ENCODE measurements at places on chromosomes 13 and 19.

DNA sequence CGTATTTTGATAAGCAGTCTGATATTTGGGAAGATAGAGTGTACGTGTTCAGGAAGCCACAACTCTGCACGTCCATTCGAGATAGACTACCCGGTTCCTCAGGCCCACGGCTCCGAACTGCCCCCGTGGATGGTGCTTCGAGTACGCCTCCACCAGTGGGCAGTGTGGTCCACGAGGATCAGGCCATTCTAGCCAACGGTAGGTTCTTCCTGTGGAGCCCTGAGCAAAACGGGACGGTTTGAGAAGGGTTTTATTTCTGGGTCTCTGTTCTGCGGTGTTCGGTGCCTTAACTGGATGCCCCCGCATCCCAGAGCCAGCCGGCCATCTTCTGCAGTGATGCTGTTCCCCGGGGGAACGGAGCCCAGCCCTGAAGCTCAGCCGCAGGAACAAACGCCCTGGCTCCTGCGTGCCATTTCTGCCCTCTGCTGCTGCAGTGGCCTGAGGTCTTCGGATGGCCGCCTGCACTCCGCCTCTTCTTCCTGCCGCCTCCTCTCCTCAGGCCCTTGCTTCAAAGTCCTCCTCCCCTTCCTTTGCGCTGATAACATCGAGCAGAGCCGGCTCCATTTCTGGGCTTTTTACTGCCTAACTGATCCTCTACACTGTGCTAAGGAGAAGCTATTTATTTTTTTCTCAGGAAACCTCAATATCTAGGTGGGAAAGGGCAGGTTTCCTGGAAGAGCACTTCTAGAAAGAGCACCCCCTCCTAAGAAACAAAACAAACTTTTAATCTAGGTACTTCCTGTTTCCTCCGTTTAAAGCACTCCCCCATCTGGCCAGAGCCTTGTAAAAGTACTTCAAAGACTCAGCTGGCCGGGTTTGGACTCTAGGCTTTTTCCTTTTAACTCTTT lies 36.2 kb upstream of the SLC46A3 start:
- DNase-seq: no peak

GRCh38 chr13:77807431-77808135 lies 110.1 kb downstream of the SLAIN1 start:
- no peak for DNase-seq

- no peak for DNase-seq
Measured at GRCh38 chr13:64083811-64084210, 2668.2 kb upstream of the PCDH20 start.

GRCh38 chr19:33299051-33299688 lies 3.2 kb downstream of the CEBPA start:
- DNase-seq: no peak

GRCh38 chr19:33300009-33300893 lies 2.1 kb downstream of the CEBPA start:
- DNase-seq: no peak

- no peak for DNase-seq
Measured at GRCh38 chr13:73935991-73936390, 198.2 kb downstream of the KLF12 start.

- no peak for DNase-seq
Measured at GRCh38 chr19:33085570-33086128, 4.7 kb downstream of the GPATCH1 start.

GRCh38 chr13:73090116-73090822 lies 31.5 kb downstream of the KLF5 start:
- no peak for DNase-seq

GRCh38 chr13:77323858-77324257 lies 3.0 kb downstream of the MYCBP2 start:
- no peak for DNase-seq

DNA sequence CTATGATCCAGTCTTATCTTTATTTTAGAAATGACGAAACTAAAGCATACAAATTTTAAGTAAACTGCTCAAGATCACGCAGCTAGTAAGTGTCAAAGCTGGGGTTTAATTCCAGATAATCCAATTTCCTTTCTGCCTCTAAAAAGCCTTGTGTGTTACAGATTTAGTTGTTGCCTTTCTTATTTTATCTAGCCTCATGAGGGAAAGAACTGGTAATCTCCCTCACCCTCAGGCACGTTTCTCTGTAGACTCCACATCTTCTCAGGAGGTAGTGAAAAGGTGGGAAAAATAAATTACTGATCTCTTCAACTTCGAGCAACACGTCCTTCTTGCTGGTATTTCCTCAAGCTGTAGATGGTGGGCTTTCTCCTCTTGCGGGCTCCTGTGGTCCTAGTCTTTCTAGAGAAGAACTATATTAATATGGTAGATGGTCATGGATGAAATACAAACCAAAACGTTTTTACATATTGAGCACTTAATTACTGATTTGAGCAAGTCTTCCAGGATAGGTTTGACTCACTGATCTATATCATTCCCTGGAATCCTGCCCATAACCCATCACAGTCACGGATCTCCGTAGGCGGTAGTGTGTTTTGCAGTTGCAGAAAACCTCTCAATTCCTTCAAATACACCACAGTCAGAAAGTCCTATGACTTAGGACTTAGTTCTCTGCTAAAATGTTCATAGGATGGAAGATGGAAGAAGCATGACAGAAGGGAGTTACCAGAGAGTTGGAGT lies 519.5 kb downstream of the DCT start:
- no peak for DNase-seq

GRCh38 chr13:34078334-34078999 lies 260.5 kb downstream of the RFC3 start:
- DNase-seq: no peak

GRCh38 chr19:926589-927350 lies 935 bp downstream of the ARID3A start:
- peak; percentile 19 for DNase-seq

DNA sequence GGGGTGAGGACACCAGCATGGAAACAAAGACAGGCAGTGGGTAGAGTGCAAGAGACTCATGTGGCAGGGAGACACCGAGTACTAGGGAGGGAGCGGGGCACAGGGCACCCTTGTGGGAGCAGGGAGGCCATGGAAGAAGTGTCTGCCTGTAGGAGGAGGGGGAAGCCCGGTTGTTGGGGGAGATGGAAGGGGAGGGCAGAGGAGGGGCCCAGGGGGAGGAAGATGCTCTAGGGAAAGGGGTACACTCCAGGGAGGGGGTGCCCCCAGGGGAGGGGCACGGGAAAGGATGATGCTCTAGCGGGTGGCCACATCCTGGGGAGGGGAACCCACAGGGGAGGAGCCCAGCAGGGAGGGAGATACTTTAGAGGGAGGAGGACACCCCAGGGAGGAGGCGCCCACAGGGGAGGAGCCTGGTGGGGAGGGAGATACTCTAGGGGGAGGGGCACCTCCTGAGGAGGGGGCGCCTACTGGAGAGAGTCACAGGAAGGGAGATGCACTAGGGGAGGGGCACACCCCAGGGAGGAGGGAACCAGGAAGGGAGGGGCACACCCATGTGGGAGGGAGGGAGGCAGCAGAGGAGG lies 24.9 kb downstream of the CPAMD8 start:
- DNase-seq: peak; percentile 66

GRCh38 chr19:15464394-15465385 lies at the start of gene RASAL3:
Gene RASAL3, minus strand, starts transcription at chr19:15464544. Its CDS starts 186 bp downstream, at chr19:15464358.
- DNase-seq: no peak

DNA sequence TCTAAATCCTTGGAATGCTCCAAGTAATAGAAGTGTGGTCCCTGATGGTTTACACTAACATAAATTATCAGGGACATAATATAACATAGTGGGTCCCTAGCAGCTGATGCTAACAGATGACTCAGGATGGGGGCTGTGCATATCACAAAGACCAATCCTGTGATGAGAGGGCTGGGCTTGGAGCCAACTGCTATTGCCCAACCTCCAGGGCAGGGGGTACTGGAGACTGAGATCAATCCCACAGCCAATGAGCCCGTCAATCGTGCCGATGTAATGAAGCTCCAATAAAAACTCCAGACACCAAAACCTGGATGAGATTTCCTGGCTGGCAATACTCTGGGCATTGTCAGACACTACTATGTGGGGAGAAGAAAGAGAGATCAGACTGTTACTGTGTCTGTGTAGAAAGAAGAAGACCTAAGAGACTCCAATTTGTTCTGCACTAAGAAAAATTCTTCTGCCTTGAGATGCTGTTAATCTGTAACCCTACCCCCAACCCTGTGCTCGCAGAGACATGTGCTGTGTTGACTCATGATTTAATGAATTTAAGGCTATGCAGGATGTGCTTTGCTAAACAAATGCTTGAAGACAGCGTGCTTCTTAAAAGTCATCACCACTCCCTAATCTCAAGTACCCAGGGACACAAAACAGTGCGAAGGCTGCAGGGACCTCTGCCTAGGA lies 33.4 kb downstream of the ABCC4 start:
- DNase-seq: no peak

- DNase-seq: no peak
Measured at GRCh38 chr13:50068508-50068907, 53.3 kb downstream of the KCNRG start.

- DNase-seq: no peak
Measured at GRCh38 chr13:44230736-44231135, 142.9 kb upstream of the SERP2 start.

DNA sequence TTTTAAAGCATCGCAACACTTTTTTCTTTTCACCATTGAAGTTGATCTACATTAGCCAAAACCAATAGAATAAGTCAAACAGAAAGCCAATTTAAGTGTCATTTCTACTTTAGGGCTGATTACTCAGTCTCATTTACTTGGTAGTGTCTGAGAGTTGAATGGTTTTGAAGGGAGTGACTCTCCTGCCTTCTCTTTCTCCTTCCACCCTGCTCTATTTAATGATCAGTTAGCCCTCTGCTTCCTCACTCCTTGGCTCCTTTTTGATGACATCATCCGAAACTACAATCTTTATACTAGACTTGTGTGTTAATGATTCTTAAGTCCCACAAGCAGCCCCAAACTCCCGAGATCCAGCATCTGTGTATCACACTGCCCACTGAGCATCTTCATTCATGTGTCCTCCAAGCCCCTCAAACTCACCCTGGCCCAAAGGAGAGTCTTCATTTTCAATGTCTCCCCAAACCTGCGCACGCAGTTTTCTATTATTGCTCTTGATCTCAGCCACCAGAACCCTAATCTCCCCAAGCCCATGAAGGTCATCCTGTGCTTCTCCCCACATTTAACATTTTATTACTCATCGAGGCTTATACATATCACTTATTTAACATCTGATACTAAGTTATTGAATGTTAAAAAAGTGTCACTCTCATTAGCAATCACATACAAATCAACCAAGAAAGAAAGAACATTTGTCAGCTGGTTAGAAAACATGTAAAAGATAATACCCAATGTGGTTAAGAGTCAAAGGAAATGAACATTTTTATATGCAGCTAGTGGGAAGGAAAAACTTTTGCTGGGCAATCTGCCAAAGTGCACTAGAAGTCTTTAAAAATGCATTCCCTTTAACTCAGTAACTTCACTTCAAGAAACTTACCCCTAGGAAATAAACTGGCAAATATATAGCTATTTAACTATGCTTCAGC lies 32.2 kb upstream of the ARGLU1 start:
- no peak for DNase-seq

DNA sequence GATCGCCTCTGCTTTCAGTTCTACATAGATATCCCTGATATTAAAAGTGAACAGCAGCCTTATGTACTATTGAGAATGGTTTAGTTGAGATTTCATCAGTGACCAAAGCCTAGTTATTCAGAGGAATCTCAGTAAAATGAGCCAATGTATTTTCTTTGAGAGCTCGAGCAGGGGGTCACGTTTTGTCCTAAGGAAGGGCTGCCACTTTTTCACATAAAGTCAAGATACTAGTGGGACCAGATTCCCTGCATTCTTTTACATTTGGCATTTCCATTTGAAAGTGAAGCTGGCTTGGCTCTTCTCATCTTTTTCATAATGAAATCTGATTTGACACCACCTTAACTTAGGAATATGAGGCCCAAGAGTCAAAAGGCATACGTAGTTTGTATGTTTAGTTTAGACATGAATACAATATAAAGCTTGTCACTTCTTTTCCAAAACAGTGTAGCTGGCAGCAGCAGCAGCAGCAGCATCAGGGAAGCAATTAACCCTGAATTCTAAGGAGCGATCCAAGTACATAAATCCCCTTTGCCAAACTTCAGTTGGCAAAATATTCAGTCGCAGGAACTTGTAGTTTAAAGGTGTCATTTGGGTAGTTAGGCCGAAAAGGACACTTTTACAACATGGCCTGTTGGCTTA lies 1752.2 kb upstream of the PCDH20 start:
- DNase-seq: no peak

GRCh38 chr19:47227352-47228167 lies 3.4 kb downstream of the BBC3 start:
- DNase-seq: peak; percentile 27

- DNase-seq: no peak
Measured at GRCh38 chr13:44313674-44314073, 60.0 kb upstream of the SERP2 start.

- no peak for DNase-seq
Measured at GRCh38 chr19:49869009-49869483, 1.7 kb upstream of the PNKP start.

DNA sequence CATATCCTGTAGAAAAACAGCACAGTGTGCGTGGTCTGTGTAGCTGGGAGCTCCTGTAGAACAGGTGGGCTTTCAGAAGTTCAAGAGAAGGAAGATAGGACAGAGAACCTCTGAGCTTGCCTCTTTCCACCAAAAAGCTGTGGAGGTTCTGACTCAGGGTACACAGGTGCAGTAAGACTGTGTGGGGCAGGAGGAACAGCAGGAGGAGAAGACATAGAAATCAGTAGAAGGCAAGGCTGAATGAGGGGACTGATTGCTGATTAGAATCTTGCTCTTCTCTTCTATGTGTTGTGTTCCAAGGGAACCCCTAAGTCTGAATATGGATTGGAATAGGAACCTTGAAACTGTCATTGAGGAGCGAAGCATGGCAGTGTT lies 122.7 kb downstream of the AKAP11 start:
- DNase-seq: no peak

GRCh38 chr13:29458419-29458818 lies 137.1 kb downstream of the SLC7A1 start:
- DNase-seq: no peak

DNA sequence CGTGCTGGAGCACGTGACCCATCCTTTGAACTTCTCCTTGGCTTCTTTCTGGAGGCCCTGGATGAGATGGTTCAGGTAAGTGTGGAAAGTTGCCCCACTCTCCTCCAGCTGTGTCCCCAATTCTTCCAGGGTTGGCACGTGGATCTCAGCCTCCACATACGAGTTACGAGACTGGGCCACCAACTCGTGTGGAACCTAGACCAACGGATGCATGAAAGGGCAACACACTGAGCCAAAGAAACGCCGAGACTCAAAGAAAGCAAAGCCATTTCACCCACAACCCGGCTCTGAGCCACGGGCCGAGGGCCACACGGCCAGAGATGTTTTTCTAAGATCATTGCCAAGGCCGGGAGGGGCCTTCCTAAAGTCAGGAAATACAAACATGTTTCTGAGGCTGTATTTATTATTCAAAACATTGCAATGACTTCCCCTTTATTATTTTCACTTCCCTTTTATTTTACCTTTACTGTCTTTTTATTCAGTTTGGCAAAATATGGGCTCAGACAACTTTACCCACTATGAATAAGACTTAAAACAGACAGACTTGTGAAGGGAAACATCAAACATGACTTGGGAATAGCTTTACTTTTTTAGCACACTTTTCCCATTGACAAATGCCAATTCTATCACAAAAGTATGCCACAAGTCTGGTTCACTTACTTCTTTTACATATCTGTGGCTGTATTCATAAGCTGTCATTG lies 94.6 kb downstream of the KL start:
- no peak for DNase-seq

Measured in activated naive CD4-positive, alpha-beta T cell (primary cell).